Tibial nerve (tissue), 4 donors: ENCODE measurements at places on chromosomes 2 and 18. TPM values are rescaled to one million over a fixed set of nuclear protein-coding genes. Genes with fewer than 3 reads are reported as not detected.

- no peak for DNase-seq
Measured at GRCh38 chr2:122868646-122869275, 1113.3 kb downstream of the TSN start.

DNA sequence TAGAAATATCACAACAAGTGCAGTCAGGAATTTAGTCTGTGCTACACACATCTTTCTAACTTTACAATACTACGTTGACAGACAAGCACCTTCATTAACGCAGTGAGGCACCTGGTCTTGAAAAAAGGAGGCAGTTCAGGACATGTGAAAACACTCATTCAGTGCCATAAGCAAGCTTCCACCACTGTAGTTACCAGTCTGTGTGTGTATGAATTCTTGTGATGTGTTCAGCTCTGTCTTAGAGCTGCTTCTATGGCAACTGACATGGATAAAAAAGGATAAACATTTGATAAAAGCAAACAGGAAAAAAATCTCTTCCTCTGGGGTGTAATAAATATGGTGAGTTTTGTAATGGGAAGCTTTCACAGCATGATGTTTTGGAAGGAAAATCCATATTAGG lies 623.8 kb upstream of the NXPH2 start:
- no peak for DNase-seq

DNA sequence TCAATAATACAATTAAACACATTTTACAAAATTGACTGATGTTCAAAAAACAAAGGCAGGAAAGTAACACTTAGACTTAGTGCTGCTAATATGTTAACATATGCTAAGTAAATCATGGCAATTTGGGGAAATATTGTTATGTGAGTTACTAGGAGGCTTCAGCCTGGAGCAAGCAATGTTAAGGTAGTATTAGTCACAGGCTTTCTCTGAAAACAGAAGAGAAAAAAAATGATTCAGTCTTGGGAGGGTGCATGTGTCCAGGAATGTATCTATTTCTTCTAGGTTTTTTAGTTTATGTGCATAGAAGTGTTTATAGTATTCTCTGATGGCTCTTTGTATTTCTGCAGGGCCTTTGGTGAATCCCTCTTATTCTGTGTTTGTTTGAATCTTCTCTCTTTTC lies 345.8 kb upstream of the TFPI start:
- DNase-seq = no peak

GRCh38 chr2:11753886-11754699 lies 7.7 kb downstream of the LPIN1 start:
- no peak for DNase-seq

GRCh38 chr18:77151772-77152520 lies 19.4 kb upstream of the MBP start:
- no peak for DNase-seq

DNA sequence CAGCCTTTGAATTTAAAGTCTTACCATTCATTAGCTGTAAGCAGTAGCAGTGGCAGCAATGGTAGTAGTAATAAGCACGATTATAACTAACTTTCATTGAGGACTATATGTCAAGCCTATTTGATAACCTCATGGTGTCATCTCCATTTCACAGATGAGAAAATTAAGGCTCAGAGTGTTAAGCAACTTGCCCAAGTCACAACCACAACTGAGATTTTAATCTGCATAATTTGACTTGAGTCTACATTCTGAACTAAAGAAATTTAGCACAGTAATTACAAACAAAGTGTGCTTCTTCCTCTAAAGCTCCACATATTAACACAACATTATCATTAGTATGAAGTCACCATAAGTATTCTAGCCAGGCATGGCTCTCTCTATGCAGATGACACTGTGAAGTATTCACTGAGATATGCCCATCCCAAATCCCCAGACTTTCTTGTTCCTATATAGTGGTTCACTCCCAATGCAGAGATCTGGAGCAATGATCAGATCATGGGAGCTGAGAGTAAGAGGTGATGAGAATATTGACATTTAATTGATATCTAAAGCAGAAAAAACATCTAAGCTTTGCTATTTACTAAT lies 120.2 kb downstream of the ATAD2B start:
- no peak for DNase-seq

DNA sequence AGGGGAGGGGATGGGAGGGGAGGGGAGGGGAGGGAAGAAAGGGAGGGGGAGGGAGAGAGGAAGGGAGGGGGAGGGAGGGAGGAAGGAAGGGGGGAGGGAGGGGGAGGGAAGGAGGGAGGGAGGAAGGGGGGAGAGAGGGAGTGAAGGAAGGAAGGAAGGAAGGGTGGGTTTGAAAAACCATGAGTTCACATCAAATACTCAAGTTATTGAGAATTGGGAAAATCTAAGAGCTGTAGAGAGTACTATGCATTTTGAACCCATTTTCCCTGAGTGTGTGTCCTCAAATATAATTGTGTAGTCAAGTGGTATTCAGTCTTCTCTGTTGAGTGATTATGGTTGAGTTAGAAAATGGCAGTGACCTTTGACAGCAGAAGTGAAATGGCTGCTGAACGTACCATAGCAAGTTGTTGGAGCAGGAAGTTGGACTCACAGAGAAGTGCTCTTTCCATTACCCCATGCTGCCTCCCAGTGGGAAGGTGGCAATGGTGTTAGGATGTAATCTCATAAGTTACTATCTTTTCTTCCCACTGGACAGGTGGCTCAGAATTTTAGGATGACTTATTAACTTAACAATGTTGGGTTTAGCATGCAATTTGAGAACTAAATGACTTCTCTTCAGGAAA lies 214.6 kb downstream of the SETBP1 start:
- DNase-seq = peak; percentile 35

DNA sequence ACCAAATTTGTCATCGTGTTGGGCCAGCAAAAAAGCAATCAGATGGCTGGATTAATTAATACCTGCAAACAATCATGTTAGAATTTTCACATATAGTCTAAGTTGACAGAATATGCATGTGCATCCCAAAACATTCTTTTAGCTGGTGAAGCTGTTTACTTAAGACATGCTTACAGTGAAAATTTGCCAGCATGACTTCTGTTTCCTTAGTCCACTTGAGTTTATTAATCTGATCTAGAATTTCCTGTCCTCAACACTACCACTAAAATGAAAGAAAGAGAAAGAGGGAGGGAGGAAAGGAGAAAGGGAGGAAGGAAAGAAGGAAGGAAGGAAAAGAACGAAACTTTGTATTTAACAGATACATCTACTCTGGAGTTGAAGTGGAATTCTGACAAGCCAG lies 2109.9 kb upstream of the PIK3C3 start:
- no peak for DNase-seq

DNA sequence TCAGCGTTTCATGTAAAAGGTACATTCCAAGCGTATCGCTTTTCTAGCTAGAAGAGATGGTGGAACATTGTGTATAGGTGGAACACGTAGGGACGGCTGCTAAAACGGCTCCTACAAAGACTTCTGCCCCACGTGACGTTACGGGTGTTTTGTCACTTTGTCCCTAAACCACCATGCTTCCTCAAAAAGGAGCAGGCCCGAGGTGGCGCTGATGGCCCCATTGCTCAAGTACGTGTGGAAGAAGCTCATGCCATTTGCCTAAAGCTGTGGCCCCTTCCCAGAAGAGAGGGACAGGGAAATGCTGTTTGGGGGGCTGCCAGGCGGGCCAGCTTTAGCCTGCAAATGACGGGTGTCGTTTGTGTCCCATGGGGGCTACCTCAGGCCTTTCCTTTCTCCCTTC lies 72.7 kb downstream of the TMEM247 start:
- DNase-seq = no peak

DNA sequence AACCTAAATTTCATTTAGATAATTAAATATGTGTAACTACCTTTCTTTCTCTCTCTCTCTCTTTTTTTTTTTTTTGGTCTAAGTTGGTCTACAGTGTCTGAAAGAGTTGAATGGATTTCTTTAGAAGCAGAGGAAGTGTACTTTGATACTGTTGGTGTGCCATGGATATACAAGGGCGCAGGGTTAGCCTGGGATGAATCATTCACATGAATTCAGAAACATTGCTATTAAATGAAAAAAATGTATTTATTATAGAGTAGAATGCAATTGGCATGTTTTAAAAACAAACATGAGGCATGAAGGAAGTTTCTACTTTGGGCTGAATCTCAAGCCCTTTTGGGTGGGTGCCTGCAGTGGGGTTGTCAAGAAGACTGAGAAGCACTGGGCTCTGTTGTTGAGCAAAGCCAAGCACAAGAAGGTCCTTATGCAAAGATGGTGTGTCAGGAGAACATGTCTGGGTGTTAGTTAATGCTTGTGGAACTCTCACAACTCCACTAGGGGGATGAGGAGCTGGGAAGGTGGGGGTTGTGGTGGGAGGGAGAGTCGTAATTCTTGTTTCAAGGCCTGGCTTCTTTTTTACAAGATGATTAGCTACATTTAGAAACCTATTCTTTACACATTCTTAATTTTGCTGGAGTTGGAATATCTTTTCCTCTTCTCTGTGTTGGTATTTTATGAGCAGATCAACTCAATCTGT lies 57.9 kb downstream of the LYPD6 start:
- no peak for DNase-seq

DNA sequence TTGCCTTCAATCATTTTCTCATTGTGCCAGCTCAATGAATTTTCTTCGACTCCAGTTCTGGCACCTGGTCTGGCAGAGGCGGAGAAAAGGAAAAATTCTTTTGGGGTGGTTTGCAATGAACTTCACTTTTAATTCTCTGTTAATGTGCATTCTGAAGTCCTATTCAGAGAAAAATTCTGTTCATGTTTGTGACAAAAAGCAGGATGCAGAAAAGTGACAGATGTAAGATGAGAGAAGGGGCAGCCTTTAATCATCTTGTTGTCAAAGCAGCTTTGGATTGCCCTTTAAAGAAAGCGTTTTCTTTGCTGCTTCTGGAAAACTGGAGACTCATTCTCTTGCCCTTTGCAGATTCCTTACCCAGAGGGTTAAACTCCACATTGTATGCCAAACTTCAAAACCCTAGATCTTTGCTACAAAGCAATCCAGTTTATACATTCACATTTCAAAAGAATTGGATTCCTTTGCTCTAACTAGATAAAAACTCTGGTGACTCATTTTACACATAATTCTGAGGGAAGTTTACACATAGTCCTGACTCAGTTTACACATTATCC lies 94.6 kb upstream of the CAVIN2 start:
- no peak for DNase-seq

GRCh38 chr18:79438898-79439627 lies 43.3 kb downstream of the NFATC1 start:
- peak; percentile 34 for DNase-seq

- DNase-seq = no peak
Measured at GRCh38 chr2:176817061-176817565, 395.5 kb upstream of the HNRNPA3 start.

GRCh38 chr2:173984866-173985604 lies 19.9 kb upstream of the SP3 start:
- no peak for DNase-seq

- DNase-seq = no peak
Measured at GRCh38 chr2:53442783-53443182, 324.8 kb upstream of the CHAC2 start.

DNA sequence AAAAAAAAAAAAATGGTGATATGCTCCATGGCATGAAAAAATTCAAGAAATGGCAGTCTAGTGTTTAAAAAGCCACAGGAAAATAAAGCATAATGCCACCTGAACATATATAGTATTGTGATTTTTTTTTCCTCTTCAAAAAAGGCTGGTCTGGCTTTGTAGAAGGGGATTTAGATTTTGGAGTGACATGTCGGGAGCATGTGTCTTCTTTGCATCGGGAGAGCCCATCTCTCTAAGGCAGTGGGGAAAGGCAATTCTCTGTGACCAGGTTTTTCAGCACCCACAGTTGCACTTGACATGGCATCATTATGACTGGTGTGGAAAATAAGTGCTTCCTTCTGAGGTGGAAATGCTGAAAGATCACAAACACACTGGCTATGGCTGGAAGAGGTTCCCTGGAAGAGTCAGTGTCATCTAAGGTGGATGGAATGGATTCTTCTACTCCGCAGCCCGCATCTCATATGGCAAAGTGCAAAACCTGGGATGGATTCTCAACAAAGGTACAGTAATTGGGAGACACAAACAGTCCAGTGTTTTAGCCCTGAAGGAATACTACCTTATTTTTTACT lies 172.5 kb downstream of the AGAP1 start:
- DNase-seq = no peak

Gene SULT1C4
- 5.7 TPM for total RNA-seq
